ENCODE measurements at places on chromosomes 11 and 22.

- DNase-seq: no peak
Measured at GRCh38 chr22:23557467-23557866, 22.6 kb downstream of the IGLL1 start.

DNA sequence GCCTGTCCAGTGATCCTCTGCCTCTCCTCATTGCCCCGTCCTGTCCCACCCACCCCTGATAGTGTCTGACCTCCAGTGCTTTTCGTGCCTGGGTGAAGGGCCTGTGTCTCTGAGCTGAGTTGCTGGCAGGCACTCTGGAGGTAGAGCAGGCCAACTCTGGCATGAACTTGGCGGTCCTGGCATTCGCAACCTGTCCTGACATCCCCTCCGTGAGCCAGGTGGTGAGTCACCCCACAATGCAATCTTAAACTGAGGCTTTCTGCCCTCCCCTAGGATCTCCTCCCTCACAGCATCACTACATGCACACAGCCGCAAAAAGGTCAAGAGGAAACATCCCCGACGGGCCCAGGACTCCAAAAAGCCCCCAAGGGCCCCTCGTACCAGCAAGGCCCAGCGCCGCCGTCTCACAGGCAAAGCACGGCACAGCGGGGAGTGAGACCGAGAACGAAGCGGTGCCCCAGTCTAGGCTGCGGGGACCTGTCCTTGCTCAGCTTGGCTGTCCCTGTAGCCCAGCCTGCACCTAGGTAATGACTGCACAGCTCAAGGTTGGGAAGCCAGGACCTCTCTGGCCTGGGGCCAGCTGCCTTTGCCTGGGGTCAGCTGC, 4.9 kb downstream of the NOL12 start:
- no peak for DNase-seq

GRCh38 chr22:45305456-45306075, 4.2 kb upstream of the FAM118A start:
- no peak for DNase-seq

GRCh38 chr11:17431139-17431538, 42.7 kb upstream of the KCNJ11 start:
- DNase-seq: no peak

- no peak for DNase-seq
Measured at GRCh38 chr11:67285541-67286498, 3.3 kb upstream of the ANKRD13D start.
